Large intestine (tissue), 12 donors: ENCODE measurements at places on chromosomes 3 and 15.

DNA sequence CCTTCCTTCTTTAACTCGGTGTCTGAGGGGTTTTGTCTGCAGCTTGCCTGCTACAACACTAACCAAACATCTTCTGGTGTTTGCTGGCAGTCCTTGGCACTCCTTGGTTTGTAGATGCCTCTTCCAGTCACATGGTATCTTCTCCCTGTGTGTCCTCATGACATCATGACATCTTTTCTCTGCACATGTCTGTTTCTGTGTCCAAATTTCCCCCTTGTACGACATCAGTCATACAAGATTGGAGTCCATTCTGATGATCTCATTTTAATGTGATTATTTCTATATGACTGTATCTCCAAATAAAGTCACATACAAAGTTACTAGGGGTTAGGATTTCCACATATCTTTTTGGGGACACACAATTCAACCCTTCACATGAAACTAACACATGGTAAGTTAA is 152.3 kb upstream of the LRRN1 start:
- no peak for DNase-seq

DNA sequence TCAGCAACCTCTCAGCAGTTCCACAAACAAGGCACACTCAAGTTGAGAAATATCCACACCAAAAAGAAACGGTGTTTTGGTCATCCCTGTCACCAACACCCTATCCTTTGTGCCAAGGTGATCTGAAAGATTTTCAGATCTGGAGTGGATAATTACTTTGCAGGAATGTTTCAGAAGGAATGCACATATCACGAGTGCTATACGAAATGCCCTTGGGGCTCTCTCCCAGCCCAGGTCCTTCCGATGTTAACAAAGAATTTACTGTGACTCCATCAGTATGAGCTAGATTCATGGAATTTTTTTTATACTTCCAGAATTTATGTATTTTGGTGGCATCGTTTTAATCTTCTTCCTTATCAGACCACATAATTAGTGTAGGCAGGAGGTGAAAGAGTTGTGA is 105.0 kb downstream of the GRM7 start:
- DNase-seq, result no peak

- DNase-seq, result no peak
Observed at GRCh38 chr3:61828880-61829721, 267.7 kb downstream of the PTPRG start.

GRCh38 chr3:53834429-53835095 is 11.7 kb downstream of the CHDH start:
- DNase-seq, result no peak

- DNase-seq, result no peak
Observed at GRCh38 chr3:18739099-18739433, 313.9 kb upstream of the SATB1 start.

DNA sequence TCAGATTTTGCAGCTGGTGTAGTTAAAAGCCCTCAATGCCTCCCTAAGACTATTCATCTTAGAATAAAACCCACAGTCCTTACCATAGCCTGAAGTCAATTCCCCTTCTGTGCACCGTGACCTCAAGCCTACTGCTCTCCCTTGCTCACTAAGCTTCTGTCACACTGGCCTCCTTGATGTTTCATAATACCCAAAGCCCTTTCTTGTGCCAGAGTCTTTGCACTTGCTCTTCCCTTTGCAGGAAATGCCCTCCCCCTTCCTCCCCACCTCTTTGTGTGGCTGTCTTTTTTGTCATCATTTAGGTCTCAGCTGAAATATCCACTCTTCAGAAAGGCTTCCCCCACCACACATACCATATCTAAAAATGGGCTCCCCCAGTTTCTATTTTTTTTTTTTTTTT is 4.2 kb upstream of the PLEKHO2 start:
- DNase-seq, result no peak

DNA sequence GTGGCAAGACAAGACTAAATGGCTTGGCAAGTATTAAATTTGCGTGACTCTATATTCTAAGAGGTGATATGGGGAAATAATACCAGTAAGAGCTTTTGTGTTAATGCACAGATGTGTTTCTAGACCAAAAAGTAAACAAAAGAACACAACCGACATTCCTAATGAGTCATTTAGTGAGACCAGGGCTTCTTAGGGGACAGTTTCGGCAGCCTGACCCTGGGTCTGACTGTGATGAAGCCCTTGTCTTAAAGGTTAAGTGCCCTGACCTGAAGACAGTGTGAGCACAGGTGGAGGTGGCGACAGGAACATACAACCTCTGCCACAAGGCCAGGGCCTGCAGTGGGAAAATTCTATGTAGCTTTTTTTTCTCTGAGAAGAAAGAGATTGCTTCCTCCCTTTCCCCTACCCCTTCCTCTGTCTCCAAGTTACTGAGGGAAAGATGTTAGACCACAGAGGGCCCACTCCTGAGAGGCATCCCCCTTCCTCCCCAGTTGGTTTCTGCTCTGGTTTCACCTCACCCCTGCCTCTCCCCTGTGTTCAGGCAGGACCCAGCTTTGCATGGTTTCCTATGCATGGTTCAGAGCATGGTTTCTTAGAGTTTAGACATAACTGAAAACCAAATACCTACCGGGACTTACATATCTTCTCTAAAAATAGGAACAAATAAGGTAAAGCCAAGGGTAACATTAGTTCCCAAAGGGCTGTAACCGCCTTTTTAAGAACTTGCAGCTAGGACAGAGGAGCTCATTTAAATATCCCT is 24.8 kb upstream of the CMTM7 start:
- DNase-seq, result no peak
